Stimulated activated CD4-positive, alpha-beta T cell treated with anti-CD3 and anti-CD28 coated beads, Interleukin-12 subunit alpha, Interleukin-12 subunit beta, amount 100 ng/mL, for 24 hours (primary cell): ENCODE measurements at places on chromosomes 6 and 20.

GRCh38 chr6:2725999-2726567 is 24.6 kb downstream of the MYLK4 start:
- DNase-seq: no peak

DNA sequence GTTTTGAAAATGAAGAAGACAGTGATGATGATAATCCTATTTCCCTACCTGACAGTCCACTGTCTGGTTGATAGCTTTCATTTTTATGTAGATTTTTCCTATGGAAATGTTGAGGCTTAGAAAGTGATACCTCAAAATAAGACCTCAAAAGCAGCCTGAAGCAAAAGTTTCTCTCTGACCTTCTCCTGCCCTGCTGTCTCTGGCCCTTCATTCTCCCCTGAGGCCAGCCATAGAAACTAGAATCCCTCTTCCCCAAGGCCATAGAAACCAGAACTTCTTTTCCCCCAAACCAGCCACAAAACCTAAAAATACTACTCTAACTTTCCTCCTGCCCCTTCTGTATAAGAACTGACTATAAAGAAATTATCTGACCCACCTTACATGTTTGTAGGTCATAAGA is 52.6 kb upstream of the GCM1 start:
- no peak for DNase-seq

- no peak for DNase-seq
These were observed 708.4 kb upstream of the EPHA7 start for GRCh38 chr6:94127716-94128115.

GRCh38 chr6:155528982-155529453 is 73.4 kb upstream of the NOX3 start:
- DNase-seq: no peak

GRCh38 chr6:978937-979685 is 286.2 kb upstream of the EXOC2 start:
- DNase-seq: no peak

DNA sequence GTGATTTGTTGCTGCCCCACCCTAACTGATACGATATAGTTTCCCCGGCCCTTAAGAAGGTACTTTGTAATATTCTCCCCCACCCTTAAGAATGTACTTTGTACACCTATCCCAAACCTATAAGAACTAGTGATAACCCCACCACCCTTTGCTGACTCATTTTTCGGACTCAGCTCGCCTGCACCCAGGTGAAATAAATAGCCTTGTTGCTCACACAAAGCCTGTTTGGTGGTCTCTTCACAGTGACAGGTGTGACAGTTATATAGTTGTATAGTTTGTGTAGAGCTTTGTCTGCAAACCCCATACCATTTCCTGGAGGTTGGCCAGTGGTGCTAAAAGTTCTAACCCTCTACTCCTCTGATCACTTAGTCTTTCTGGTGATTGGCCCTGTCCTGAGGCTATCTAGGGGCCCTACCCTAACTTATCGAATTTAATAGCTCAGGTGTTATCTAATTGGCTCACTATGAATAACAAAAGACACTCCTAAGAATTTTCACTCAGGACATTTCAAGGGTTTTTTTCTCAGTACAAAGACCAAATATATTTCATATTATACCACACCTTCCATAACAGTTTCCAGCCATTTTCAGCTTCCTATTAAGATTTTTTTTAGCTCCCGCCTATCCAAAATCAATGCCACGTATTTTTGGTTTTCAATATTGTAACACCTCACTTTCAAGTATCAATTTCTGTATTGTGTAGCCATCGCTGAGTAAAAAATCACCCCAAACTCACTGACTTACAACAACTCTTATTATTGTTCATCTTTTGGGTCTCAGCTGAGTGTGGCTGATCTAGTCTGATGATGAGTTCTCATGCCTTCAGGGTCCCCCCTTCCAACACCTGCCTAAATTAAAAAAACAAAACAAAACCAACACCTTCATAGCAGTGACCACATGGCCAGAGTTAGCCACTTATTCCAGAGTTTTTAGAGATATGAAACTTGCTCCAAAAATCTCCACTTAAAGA is 9.8 kb upstream of the BTN1A1 start:
- no peak for DNase-seq

- no peak for DNase-seq
These were observed 111.7 kb downstream of the TNFRSF21 start for GRCh38 chr6:47197682-47198640.

DNA sequence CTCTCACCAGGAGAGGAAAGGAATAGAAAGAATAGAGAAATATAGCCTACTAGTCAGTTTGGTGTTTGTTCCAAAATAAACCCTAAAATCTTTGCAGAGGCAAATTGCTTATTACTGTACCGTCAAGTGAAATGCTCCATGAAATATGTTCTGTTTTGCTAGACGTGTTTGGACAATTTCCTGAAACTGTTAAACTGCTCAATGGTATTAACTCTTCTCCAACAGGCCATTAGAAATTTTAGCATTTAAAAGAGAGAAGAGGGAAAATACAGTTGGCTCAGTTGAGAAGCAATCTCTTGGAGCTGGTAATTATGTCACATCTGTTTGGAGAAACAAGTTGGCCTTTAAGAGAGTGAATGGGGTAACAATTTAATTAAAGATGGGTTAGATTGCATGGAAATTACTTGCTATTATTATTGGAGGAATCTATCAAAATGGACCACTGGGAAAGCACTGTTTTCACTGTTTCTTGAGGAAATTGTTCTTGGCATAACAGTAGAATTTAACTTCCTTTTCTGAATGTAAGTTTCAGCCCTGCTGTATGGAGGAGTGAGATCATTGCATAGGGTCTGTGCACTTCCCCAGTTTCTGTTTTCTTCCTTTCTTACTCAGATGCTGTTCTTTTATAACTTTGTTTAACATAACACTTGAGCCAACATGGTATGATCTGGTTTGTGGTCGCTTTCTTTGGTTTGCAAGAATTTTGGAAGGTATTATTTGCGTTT is 373.6 kb downstream of the PLCB1 start:
- no peak for DNase-seq

DNA sequence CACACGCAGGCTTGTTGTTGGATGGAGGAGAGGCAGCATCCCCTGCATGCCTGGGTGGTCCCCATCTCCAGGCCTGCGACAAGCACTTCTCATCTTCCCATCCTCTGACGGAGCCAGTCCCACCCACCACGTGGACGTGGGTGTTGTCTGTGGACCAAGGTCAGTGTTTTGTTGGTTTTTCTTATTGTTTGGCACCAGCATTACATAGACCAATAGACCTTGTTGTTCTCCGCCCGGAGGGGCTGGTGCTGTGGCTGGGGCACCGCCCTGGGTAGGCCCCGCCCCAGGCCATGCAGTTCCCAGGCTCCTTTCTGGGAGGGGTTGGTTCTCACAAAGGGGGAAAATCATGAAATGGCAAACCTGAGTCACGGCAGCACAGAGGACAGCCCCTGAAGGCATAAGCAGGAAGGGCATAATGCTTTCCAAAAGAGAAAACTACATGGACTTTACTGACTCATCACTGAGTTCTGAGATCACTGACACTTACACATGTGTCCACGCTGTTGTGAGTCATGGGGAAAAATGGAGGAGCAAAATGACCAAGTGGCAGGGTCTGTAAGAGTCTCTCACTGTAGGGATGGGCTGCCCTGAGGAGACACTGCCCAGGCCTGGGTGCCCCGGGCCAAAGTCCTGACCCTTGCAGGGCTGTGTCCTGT is 90.8 kb downstream of the THBS2 start:
- DNase-seq: no peak

DNA sequence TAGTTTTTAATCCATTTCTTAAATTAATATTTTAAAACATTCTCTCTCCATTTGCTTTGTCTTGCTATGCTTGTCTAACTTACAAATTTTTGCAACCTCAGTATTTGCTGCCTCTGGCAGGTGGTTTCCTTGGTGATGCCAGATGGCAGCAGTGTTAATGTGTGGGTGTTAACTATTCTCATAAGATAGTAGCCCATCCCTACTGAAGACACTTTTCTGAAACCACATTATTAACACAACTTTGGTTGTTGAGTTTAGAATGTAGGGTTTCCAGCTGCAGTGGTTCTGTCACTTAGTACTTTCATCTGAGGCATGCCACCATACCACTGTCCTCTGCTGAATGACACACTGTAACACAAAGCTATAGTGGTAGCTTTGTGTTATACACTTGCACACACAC is 75.1 kb downstream of the MYO6 start:
- no peak for DNase-seq

GRCh38 chr6:53461696-53462095 is 83.2 kb downstream of the GCLC start:
- no peak for DNase-seq

GRCh38 chr6:130035211-130035610 is 16.8 kb downstream of the L3MBTL3 start:
- DNase-seq: no peak

DNA sequence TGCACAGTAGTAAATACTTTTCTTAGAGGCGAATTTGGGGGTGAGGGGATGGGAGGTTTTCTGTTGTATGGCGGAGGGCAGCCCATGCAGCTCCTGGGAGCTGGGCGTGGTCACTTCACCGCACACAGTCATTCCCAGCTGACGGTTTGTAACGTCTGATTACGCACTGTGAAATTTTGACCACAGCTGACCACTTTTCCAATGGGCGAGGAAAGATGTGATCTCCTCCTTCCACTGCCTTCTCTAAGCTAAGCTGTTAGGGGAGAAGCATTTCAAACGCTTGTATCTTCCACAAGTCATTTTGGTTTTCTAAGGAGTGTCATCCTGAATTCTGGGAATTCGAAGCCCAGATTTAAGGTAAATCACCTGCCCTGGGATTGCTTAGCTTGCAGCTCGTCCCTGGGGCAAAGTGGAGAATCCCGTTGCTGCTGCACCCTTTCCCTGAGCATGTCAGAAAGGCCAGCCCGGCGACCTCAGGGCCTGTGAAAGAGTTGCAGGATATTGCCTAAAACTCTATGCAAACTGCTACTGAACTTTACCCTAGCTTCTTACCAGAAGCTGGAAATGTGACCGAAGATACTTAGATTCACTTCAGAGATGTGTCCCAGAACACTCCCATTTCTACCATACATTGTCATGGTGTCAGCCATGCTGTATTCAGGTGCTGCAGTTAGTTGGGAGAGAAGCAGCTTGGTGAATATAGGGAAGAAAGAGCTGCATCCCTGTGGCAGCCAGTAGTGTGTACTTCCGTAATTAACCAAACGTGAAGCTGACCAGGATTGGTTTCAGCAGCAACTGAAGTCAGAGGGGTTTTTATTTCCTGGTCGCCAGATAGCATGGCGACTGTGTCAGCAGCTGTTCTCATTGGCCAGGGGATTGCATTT is 58.9 kb downstream of the RREB1 start:
- no peak for DNase-seq

GRCh38 chr6:116047173-116047933 is 13.3 kb downstream of the FRK start:
- DNase-seq: no peak

DNA sequence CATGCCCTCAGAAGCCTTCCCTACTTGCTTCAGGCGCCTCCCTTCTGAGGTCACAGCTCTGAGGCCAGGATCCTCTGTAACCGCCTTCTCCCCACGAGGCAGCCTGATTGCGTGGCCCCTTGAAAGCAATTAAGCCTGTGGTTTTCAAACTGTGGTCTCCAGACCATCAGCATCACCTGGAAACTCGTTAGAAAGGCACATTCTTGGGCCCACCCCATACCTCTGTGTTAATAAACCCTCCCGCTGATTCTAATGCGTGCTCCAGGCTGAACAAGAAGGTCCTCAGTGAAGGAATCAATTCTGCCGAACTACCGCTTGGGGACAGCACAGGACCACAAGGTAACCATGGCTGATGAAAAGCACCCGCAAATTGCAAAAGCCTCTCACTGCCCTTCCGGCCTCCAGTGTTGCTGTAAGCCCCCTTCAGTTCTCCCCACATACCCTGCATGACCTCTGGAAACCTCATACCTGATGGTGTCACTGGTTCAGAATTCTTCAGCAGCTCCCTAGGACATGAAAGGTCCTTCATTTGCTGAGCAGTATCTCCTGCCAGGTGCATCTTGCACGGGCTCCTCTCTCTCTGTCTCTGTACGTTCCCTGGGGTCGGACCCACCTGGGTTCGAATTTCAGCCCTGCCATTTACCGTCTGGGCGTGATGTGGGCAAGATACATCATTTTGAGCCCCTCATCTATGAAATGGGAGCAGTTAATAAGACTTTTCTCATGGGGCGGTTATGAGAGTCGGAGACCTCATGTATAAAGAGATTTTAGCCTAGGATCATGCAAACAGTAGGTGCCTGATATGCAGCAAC is 93.3 kb upstream of the RNF24 start:
- peak; percentile 9 for DNase-seq

DNA sequence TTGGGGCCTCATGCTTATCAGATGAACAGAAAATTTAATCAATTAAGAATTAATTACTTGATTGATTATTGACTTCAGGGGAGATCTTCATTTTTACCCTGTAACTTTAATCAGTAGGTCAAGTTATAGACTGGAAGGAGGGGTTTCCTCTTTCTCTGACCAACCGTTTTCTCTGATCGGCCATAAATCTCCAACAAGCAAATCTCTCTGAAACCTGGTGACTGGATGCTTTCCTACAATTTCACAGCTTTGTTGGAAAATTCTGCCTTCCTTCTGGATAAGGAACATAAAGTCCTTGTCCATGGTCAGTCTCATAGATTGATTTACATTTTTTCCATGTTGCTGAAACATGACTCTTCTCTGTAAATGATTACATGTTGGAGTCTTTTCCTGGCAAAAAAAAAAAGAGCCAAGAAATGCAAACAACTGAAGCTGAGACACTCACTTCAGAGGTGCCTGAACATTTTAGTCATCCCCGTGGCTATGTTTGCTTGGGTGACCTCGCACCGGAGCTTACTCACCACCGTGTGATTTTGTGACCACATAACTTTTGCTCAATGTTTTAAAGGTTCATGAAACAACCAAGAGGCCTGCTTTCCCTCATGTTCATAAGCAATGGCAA is 31.0 kb downstream of the IRF4 start:
- peak; percentile 57 for DNase-seq

DNA sequence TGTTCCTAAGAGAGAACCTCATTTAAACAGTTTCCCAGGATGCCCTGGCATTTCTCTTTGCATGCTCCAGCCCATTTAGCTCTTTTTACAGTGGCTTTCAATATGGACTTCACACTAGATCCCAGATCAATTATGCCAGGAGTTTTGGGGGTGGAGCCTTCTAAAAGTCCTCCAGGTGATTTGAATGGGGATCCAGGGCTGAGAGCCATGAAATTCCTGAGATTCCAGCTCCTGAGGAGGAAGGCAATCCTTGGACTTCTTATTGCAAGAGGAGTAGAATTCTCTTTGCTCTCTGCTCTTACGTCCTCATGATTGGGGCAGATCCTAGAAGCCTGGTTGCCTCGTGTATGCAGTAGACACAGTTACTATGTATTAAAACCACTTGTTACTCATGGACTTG is 184.2 kb downstream of the DHX35 start:
- DNase-seq: no peak
